ENCODE measurements at places on chromosomes 2 and 18. TPM values are rescaled to one million over a fixed set of nuclear protein-coding genes. Genes with fewer than 3 reads are reported as not detected.

DNA sequence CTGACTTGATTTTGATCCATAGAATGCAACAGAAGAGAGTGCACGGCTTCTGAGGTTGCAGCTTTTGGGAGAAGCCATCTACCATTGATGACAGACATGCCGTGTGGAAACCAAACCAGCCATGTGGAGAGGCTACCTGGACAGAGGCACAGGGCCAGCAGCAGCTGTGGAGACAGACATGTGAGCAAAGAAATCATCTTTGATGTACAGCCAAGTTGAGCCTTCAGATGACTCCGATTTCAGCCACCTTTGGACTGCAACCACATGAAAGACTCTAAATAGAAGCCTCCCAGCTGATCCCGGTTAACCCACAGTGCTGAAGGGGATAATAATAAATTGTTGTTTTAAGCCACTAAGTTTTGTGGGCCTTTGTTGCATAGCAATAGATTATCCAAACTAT lies 54.2 kb downstream of the TSN start:
- no peaks in the 10 kb centered on the region for H3K4me1 ChIP-seq
- no peak overlapping the region for H3K27ac ChIP-seq
- H3K27me3 ChIP-seq: no peaks in the 10 kb centered on the region
- no peak for DNase-seq
- no peak overlapping the region for H3K4me3 ChIP-seq

DNA sequence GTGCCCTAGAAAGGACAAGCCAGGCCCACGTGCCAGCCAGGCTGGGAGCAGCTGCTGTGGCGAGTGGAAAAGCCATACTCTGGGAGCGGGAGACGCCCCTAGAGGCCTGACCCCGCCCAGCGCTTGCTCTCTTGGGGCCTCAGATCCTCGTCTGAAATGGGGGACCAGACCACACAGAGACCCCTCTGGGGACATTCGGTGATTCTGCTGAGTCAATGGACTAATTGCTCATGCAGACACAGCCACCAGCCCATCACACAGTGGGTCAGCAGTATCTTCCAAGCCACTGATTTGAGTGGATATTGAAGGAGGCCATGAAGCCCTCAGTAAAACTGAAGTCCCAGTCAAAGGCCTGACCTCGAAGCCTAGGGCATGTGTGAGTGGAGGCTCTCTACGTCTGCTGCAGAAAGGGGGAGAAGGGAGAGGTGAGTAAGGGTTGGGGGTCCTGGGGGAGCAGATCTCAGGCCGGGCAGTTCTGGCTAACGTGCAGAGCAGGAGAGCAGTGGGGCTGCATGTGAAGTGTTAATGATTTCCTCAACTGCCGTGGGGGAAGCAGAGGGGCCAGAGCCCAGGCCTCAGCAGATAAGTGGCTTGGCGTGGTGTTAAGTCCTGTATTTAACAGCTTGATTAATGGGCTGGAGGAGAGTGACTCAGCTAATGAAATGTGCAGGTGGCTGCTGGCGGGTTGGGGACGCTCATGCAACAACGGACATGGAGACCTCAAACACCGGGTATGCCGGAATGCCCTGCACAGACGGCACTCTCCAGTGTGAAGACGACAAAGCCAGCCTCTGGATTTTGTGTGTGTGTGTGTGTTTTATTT lies 104.4 kb upstream of the TWIST2 start:
- H3K4me1 ChIP-seq: no peaks in the 10 kb centered on the region
- H3K4me3 ChIP-seq: no peak overlapping the region
- H3K36me3 ChIP-seq: no peaks in the 10 kb centered on the region
- H3K27me3 ChIP-seq: no peaks in the 10 kb centered on the region
- no peak for DNase-seq

DNA sequence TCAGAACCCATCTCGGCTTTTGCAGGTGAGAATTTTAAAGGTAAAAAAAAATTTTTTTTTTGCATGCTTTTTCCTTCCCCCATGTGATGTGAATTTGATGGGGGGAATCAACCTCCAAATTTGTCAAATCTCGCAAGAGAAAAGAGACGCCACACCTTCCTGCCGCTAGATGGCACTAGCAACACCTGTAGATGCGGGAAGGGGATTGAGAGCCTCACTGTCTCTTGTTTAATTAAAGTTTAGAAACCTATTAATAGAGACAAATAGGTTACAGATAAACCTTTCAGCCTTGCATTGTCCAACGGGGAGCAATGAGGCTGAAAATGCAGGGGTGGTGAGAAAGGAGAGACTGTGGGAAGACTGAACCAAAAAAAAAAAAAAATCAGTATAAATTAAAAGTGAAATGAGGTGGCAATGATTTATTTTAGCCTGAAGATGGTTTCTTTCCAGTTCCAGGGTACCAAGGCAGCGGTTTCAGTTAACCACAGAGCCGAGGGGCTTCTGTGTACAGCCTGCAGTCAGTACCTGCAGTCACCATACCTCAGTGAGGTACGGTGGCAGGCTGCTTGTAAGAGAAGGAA lies 84.6 kb downstream of the NRP2 start:
- peak; percentile 71 for DNase-seq
- H3K36me3 ChIP-seq: no peaks in the 10 kb centered on the region
- H3K4me3 ChIP-seq: no peak overlapping the region
- H3K27ac ChIP-seq: no peak overlapping the region
- peaks cover 3% of the 10 kb centered on the region for H3K4me1 ChIP-seq
- no peaks in the 10 kb centered on the region for H3K27me3 ChIP-seq

DNA sequence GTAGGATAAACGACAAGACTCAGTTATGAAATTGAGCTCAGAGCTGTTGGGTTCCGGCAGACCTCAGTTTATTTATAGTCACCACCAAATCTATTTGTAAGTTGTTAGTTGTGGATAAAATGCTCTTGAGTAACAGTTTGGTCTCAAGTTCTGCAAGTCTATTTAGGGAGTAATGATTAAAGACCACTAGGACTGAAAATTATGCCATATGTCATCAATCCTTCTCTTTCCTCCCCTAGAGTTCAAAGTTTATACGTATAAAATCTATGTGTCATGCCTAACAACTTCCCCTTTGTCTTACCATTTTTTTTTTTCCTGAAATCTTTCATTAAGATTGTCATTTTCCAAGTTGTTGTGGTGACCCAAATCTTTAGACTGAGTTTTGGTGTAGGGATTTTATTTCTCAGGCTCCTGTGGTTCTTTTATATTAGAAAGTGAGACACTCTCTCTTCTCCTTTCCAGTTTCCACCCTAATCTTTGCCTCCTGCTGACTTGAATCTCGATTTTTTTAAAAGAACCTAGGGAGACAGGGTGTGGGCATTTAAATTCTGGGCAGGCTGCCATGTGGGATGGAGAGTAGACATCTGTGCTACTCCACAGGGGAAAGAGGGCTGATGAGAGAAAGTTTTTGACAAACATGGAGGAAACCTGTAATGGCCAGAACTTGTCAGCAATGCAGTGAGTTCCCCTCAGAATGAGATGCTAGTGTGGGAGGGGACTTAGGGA lies 51.0 kb downstream of the LAMA3 start:
- no peak overlapping the region for H3K4me3 ChIP-seq
- H3K4me1 ChIP-seq: no peaks in the 10 kb centered on the region
- no peaks in the 10 kb centered on the region for H3K27me3 ChIP-seq
- no peaks in the 10 kb centered on the region for H3K36me3 ChIP-seq
- no peak for DNase-seq

DNA sequence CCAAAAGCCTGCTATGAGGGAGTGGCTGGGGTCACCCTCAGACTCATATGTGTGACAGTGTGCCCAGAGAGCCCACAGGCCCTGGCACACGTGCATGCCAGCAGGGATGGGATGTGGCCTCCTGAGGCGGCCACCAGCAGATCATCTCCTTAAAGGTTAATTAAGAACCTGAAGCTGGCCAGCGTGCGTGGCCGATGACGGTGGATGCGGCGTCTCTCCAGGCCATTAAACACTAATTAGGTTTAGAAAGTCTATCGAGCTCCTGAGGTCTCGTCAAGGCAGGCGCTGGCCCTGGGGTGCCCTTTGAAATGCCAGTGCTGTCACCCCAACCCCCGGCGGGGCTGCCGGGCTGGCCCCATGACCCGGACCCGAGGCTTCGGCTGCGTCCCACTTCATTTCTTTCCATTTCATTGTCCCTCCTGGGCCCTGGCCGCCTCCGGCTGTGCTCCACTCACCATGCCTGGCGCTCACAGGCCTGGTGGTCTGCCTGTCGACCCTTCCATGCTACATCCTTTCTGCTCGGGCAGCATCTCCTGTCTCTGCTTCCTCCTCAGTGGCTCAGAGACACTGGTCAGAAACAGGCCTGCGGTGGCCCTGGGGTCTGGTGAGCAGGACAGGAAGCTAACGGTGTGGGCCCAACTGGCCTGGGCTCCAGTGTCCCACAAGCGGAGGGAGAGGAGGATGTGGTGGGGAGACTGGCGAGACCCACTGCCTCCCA lies 228.9 kb downstream of the CELF4 start:
- no peaks in the 10 kb centered on the region for H3K4me1 ChIP-seq
- H3K4me3 ChIP-seq: no peak overlapping the region
- DNase-seq: no peak
- H3K27me3 ChIP-seq: no peaks in the 10 kb centered on the region
- H3K36me3 ChIP-seq: no peaks in the 10 kb centered on the region

GRCh38 chr2:79935771-79936657 lies 368.5 kb downstream of the LRRTM1 start:
- no peak for DNase-seq
- H3K4me3 ChIP-seq: no peak overlapping the region
- no peak overlapping the region for H3K27ac ChIP-seq
- no peaks in the 10 kb centered on the region for H3K36me3 ChIP-seq

- H3K4me3 ChIP-seq: no peak overlapping the region
- H3K36me3 ChIP-seq: no peaks in the 10 kb centered on the region
- H3K27me3 ChIP-seq: no peaks in the 10 kb centered on the region
- no peak for DNase-seq
Measured at GRCh38 chr2:173204316-173204715, 128.7 kb downstream of the MAP3K20 start.

- no peaks in the 10 kb centered on the region for H3K36me3 ChIP-seq
- no peak overlapping the region for H3K4me3 ChIP-seq
- no peaks in the 10 kb centered on the region for H3K4me1 ChIP-seq
- H3K27ac ChIP-seq: no peak overlapping the region
Measured at GRCh38 chr2:200254773-200255172, 51.7 kb upstream of the SPATS2L start.

- no peaks in the 10 kb centered on the region for H3K36me3 ChIP-seq
- no peak overlapping the region for H3K27ac ChIP-seq
- H3K4me1 ChIP-seq: no peaks in the 10 kb centered on the region
- H3K27me3 ChIP-seq: no peaks in the 10 kb centered on the region
Measured at GRCh38 chr2:127582863-127583861, 47.7 kb downstream of the MYO7B start.

- H3K27ac ChIP-seq: no peak overlapping the region
- H3K4me3 ChIP-seq: no peak overlapping the region
- no peaks in the 10 kb centered on the region for H3K36me3 ChIP-seq
- no peaks in the 10 kb centered on the region for H3K27me3 ChIP-seq
- no peak for DNase-seq
Measured at GRCh38 chr2:219578811-219579613, 6.9 kb downstream of the INHA start.

GRCh38 chr2:226450141-226450540 lies 349.5 kb downstream of the IRS1 start:
- DNase-seq: no peak
- no peak overlapping the region for H3K4me3 ChIP-seq
- no peaks in the 10 kb centered on the region for H3K4me1 ChIP-seq
- no peak overlapping the region for H3K27ac ChIP-seq
- no peaks in the 10 kb centered on the region for H3K27me3 ChIP-seq
- no peaks in the 10 kb centered on the region for H3K36me3 ChIP-seq

DNA sequence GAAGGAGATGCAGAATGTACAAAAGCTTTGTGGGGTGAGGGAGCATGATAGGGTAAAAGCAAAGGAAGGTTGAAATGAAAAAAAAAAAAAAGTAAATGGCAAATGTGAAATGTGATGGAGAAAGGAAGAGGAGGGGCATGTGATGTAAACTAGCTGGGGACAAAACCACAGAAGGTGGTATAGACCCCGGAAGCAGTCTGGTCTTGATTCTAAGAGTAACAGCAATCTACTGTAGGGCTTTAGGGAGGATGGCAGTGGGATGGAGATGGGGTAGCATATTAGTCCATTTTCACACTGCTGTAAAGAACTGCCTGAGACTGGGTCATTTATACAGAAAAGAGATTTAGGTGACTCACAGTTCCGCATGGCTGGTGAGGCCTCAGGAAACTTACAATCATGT lies 362.0 kb downstream of the SOCS6 start:
- DNase-seq: no peak
- no peak overlapping the region for H3K27ac ChIP-seq
- no peaks in the 10 kb centered on the region for H3K4me1 ChIP-seq
- no peak overlapping the region for H3K4me3 ChIP-seq
- no peaks in the 10 kb centered on the region for H3K36me3 ChIP-seq

DNA sequence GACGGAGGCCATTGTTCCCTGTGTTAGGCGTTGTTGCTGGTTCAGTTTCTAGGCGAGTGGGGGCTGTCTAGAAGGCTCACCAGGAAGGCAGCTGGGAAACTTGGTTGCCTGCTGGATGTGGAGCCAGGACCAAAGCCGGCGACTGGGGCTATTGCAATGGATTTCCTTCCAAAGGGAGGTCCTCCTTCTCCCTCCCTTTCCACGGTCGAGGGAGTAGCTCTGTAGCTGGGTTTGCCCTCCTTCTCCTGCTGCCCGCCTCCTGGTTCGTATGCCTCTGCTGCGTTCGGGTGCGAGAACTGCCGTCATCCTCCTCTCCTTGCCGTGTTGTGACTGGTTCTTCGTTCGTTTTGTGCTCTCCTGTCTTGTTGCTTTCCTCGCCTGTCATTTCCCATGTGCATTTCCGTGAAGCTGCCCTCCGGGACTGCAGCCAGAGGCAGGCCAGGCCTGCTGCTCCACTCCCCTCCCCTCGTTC lies 203.4 kb downstream of the NEDD4L start:
- no peak overlapping the region for H3K27ac ChIP-seq
- no peaks in the 10 kb centered on the region for H3K36me3 ChIP-seq
- no peak for DNase-seq
- no peaks in the 10 kb centered on the region for H3K27me3 ChIP-seq

DNA sequence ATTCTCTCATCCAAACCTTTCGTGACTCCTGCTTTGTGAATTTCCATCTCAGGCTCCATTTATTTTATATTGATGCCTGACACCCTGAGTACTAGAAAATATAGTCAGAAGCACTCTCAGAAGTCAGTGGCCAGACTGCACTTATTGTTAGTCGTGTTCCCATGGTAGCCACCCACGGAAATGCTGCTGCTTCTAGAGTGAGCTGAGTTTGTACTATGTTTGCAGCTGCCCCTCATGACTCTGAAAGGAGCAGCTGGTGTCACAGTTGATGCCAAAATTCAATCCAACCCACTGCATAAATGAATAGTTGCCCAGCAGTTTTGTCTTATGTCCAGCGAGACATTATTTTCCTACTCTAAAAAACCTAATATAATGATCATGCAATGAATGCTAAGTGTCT lies 265.2 kb upstream of the SPHKAP start:
- H3K4me1 ChIP-seq: no peaks in the 10 kb centered on the region
- H3K4me3 ChIP-seq: no peak overlapping the region

Gene IL1RL2
- total RNA-seq: not detected

Gene VWA3B
- not detected for total RNA-seq

Gene CDK15
- total RNA-seq: 1.5 TPM

Gene MARCHF7
- 49.4 TPM for total RNA-seq

Gene SCN9A
- 5.5 TPM for total RNA-seq

Gene NAT8
- total RNA-seq: not detected

Gene C2orf92
- 4.6 TPM for total RNA-seq

Gene LIMS3
- 21.9 TPM for total RNA-seq

Gene ZNF396
- 0.21 TPM for total RNA-seq

Gene UNC80
- 0.11 TPM for total RNA-seq
